ENCODE measurements at places on chromosomes 3 and 15.
A peak's percentile ranks its signal among the peaks of the same experiment; 100 is the strongest.

- DNase-seq, result no peak
Measured at GRCh38 chr3:142960322-142960850, 3.1 kb downstream of the PAQR9 start.

GRCh38 chr3:9012521-9012920, 49.2 kb upstream of the RAD18 start:
- DNase-seq, result no peak

GRCh38 chr3:140768941-140769340, 91.1 kb downstream of the TRIM42 start:
- DNase-seq, result no peak

- DNase-seq, result no peak
Measured at GRCh38 chr3:66428733-66429132, 72.1 kb downstream of the LRIG1 start.

DNA sequence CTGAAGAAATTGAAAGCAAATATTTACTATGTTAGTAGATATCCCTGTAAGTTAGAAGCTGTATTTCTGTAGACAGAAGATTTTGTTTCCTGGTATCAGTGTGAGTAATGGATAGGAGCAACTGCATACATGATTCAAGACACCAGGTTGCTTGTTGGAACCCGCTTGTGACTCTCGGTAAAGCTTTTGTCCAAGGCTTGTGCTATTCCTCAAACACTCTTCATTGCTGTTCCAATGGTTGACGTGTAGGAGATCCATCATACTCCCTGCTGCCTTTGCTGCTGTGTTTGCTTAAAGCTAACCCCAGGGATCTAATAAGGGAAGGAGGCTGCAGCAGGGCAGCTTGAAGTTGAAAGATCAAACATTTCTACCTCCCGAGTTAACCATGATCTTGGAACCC, 160.1 kb downstream of the RSRC1 start:
- DNase-seq, result no peak

- no peak for DNase-seq
Measured at GRCh38 chr15:64193971-64194370, 31.1 kb upstream of the PPIB start.

DNA sequence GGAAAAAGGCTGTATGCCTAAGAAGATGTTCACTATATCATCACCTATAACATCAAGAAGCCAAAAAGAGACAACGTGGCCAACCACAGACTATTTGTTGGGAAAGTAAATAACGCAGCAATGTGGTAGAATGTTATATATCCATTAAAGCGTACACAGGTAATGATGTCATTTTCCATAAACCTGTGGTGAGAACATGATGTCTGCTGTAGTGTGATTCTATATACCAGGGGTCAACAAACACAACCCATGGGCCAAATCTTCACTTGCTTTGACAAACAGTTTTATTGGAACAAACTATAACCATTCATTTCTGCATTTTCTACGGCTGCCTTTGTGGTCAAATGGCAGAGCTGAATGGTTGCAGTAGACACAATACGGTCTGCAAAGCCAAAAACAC, 160.6 kb downstream of the STT3B start:
- DNase-seq, result no peak

DNA sequence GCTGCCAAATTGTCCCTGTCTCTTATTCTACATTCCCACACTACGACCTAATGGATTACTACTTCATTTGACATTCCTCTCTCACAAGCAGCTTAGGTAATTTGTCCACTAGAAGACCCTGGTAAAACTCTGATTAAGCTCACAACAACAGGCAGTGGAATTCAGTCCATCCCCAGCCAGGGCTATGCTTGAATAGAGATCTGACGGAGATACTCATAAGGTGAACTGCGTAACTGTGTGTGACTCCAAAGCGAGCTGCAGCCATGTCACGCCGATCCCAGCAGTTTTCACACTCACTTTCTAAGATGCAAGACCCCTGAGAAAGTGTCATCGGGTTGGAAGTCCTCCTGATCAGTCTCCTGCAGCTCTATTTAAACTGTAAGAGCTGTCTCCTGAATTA, 25.7 kb upstream of the ROBO2 start:
- DNase-seq, result no peak

- no peak for DNase-seq
Measured at GRCh38 chr3:13221491-13222061, 148.3 kb upstream of the IQSEC1 start.

GRCh38 chr3:58574106-58574505, 3.1 kb downstream of the FAM107A start:
- DNase-seq, result no peak

DNA sequence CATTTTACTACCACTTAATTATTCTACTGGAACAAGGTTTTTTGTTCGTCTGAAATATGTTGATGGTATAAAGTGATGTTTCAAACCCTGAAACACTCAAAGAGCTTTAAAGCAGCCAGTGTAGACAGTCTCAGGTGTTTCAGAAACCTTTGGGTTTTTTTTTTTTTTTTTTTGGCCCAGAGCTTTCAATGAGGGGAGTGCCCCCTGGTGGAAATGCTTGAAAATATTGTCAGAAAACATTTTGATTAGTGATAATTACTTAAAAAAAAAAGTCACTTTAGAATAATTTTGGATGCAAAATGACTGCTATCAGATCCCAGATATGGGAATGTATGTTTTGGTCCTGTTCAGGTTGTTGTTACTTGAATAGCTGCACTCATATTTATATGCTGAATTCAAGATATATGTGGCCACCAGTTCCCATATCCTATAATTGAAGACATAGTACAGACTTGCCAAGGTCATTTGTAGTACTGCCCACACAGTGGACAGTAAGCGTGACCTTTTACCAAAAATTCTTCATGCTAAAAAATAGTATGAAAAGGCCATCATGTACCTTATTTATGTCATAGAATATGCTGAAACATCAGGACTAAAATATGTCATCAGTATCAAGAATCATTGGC, 35.9 kb downstream of the SATB1 start:
- peak; percentile 47 for DNase-seq

GRCh38 chr15:77409259-77410156, 10.4 kb downstream of the PEAK1 start:
- no peak for DNase-seq

- DNase-seq, result no peak
Measured at GRCh38 chr3:94360987-94361386, 298.1 kb downstream of the NSUN3 start.

- DNase-seq, result no peak
Measured at GRCh38 chr3:29436612-29437323, 155.9 kb downstream of the RBMS3 start.

DNA sequence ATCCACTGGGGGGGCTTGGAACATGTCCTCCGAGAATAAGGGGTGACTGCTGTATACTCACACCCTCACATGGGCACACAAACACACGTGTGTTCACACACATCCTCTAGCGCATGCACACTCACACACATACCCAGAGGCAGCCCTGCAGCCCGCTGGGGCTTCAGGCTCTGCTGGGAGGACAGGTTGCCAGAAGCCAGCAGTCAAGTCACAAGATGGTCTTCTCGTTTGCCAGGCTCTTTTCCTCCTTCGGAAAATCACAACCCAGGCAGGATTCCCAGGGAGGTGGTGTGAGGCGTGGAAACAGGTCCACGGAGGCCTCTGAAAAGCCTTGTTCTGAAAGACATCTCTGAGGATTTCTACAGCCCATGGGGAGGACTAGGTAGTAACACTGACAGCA, 26.8 kb downstream of the MEGF11 start:
- no peak for DNase-seq

- DNase-seq, result no peak
Measured at GRCh38 chr3:102290241-102290640, 144.6 kb upstream of the ZPLD1 start.

DNA sequence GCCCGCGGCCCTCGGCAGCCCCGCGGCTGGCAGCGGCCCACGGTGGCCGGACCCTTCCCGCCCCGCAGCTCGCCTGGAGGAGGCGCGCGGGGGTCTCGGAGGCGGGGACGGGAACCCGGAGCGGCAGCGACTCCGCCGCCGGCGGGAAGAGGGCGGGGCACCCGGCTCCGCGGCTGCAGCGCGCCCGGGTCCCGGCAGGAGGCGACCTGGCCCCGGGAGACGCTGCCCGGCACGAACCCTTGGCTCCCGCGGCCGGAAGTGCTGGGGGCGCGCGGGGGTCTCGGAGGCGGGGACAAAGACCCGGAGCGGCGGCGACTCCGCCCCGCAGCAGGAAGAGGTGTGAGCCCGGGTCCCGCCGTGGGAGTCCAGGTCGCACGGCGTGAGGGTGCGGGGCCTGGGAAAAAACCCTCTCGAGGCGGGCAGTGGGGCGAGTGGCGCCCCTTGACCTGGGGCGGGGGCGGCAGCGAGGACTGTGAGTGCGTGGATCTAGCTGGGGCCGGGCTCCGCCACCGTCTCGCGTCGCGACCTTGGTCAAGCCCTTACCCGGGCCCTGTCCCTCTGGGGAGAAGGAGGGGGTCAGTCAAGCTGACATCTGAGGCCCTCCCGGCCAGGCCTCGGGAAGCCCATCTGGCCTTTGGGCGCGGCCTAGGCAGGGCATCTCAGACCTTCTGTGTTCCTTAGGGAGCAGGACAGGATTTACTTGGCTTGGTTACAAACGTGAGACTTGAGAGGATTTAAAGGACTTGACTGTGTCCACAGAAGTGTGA, at the start of gene CIB2:
Gene CIB2, minus strand, starts transcription at position 151 of the 767 bp plus-strand sequence. CDS start 230 bp downstream, outside the sequence.
- peak; percentile 65 for DNase-seq

GRCh38 chr15:85414037-85414436, 33.6 kb downstream of the AKAP13 start:
- no peak for DNase-seq

All from hematopoietic multipotent progenitor cell treated with erythropoietin and hydrocortisone succinate and interleukin-3 and kit ligand, for 17 days (in vitro differentiated cells).